ENCODE measurements at places on chromosomes 13 and 19. TPM values are rescaled to one million over a fixed set of nuclear protein-coding genes. Genes with fewer than 3 reads are reported as not detected.
A peak's percentile ranks its signal among the peaks of the same experiment; 100 is the strongest.

DNA sequence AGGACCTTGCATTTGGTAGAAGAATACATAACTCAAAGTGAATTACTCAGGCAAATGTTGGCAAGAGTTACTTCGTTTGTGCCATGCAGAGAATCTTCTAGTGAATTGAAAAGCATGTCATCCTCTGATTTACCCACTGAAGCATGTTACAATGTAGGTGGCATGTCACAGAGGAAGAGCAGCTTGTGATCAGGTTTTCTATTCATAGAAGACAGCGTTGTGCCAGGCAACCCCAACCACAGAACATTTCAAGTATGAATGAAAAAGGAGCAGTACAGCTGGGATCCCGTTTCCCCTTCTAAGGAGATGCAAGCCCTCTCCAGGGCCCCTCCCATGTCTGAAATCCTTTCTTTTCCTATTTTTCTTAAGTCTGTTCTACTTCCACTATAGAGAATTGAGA, 6.0 kb upstream of the KATNAL1 start:
- no peak overlapping the region for H3K27ac ChIP-seq
- H3K36me3 ChIP-seq: no peaks in the 10 kb centered on the region
- H3K4me3 ChIP-seq: no peak overlapping the region
- no peak for DNase-seq
- no peaks in the 10 kb centered on the region for H3K4me1 ChIP-seq
- no peaks in the 10 kb centered on the region for H3K27me3 ChIP-seq

The KIR3DL1 gene
- 0.44 TPM for total RNA-seq

- H3K27me3 ChIP-seq: no peaks in the 10 kb centered on the region
- no peaks in the 10 kb centered on the region for H3K4me1 ChIP-seq
- H3K27ac ChIP-seq: no peak overlapping the region
- no peak overlapping the region for H3K4me3 ChIP-seq
- no peaks in the 10 kb centered on the region for H3K36me3 ChIP-seq
- DNase-seq: no peak
These were observed 409.9 kb downstream of the MZT1 start for GRCh38 chr13:72317346-72318109.

DNA sequence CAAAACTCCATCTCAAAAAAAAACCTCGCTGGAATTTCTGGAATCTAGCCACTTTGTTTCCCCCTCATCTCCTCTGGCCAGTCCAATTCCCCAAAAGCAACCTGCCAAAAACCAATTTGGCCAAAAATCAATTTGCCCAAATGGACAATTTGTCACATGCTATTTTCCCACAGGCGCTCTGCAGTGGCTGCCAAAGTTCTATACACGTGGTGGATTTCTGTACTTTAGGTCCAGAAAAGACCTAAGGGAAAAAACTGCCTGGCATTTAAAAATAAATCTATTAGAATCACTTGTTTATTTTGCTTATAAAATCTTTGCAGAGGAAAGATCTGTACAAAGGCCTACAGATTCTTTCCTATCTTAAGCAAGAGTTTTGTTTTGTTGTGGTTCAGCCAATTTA, 79.4 kb downstream of the MAP4K1 start:
- H3K4me1 ChIP-seq: peaks cover 36% of the 10 kb centered on the region
- no peak for DNase-seq
- peak overlapping the region; percentile 15 for H3K4me3 ChIP-seq
- peak overlapping the region; percentile 50 for H3K27ac ChIP-seq
- H3K27me3 ChIP-seq: peaks cover 2% of the 10 kb centered on the region
- no peaks in the 10 kb centered on the region for H3K36me3 ChIP-seq

GRCh38 chr13:100356426-100356825, 232.2 kb downstream of the GGACT start:
- no peak for DNase-seq
- H3K27ac ChIP-seq: no peak overlapping the region
- H3K27me3 ChIP-seq: no peaks in the 10 kb centered on the region
- no peaks in the 10 kb centered on the region for H3K4me1 ChIP-seq
- no peak overlapping the region for H3K4me3 ChIP-seq
- H3K36me3 ChIP-seq: no peaks in the 10 kb centered on the region

The CLASRP gene
- total RNA-seq: 141 TPM

DNA sequence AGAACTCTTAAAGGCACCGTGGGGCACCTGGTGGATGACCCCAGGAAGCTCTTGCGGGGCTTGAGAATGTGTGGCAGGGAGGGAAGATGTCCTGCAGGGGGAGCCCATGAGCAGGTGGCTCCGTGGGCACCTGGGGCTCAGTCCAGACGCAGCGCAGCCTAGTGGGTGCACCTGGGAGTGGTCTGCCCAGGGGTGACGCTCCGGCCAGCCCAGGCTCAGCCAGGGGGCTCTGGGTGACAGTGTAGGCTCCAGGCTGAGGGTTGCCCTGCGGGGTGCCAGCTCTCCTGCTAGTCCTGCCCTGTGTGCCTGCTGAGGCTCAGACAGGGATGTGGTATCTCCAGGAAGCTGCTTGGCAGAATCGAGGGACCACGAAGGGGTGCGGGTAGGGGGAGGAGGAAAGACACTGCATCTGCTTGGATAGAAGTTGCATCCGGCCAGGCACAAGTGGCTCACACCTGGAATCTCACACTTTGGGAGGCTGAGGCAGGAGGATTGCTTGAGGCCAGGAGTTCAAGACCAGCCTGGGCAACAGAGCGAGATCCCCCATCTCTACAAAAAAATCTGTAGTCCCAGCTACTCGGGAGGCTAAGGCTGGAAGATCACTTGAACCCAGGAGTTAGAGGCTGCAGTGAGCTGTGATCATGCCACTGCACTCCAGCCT, 15.0 kb upstream of the PGLS start:
- DNase-seq: peak; percentile 53
- H3K4me1 ChIP-seq: peaks cover 28% of the 10 kb centered on the region
- no peak overlapping the region for H3K4me3 ChIP-seq
- no peak overlapping the region for H3K27ac ChIP-seq

DNA sequence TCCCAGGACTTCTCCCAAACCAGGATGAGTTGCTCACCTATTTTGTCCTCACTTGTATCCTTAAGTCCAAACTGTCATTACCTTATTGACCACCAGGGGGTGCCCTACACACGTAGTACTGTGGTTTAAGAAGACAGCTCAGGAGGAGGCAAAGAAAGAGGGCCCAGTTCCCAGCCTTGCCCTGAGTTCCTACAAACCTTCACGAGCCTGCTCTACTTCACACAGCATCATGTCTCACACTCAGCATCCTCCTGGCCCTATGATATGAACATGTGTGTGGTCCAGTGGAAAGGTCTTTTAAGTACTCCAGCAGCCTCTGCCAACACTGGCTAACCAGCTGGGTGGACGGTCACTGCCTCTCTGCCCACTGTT, 8.1 kb upstream of the ZNF784 start:
- peak; percentile 66 for DNase-seq
- H3K4me1 ChIP-seq: peaks cover 44% of the 10 kb centered on the region
- H3K27ac ChIP-seq: no peak overlapping the region
- no peak overlapping the region for H3K4me3 ChIP-seq

DNA sequence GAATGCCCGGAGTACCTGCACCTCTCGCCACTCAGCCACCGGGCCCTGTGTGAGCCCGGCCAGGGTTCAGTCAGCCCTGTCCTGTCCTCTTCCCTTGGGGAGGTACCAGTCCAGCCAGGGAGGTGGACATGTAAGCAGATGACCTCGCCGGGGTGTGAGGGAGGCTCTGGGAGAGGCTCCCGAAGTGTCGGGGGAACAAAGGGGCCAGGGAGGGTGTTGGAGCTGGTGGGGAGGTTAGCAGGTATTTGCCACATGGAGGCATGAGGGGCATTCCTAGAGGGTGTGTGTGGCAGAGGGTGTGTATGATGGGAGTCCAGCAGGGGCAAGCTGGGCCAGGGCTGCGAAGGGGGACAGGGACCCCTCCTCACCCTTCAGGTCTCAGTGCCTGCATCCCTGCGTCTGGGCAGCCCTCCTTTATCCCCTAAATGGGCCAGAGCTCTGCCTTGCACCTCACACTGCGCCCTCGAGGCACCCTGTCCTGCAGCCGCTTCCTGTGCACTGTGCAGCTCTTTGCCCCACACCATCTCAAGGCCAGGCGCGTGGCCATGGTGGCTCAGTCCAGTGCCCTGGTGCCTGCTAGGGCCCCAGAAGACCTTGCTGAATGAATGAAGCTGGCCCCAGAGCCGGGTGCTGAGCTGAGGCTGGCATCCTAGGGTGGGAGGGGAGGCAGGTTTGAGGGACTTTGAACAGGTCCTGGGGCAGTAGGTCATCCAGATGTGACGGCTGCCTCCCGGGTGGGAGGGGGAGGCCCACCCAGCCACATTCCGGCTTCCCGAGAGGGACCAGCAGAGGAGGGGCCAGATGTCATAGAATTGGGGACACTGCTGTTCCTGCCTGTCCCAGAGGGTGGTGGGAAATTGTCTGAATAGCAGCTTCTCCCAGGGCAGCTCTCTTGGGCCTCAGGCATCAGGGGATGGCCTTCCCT, 3.1 kb downstream of the DDA1 start:
- H3K4me3 ChIP-seq: no peak overlapping the region
- H3K36me3 ChIP-seq: peaks cover 10% of the 10 kb centered on the region
- H3K4me1 ChIP-seq: peaks cover 6% of the 10 kb centered on the region
- no peak overlapping the region for H3K27ac ChIP-seq
- DNase-seq: no peak

The CD22 gene
- total RNA-seq: 7.1 TPM

- H3K27me3 ChIP-seq: peaks cover 36% of the 10 kb centered on the region
- no peaks in the 10 kb centered on the region for H3K4me1 ChIP-seq
- DNase-seq: no peak
- H3K4me3 ChIP-seq: no peak within 1 kb of the TSS
- no peaks in the 10 kb centered on the region for H3K36me3 ChIP-seq
These were observed at the start of gene ACP7 for GRCh38 chr19:39083983-39084731. ACP7 (plus strand) TSS chr19:39084368; CDS start chr19:39085270, 902 bp downstream.

- no peaks in the 10 kb centered on the region for H3K27me3 ChIP-seq
- no peaks in the 10 kb centered on the region for H3K36me3 ChIP-seq
- no peak overlapping the region for H3K27ac ChIP-seq
- H3K4me1 ChIP-seq: no peaks in the 10 kb centered on the region
- no peak for DNase-seq
- no peak overlapping the region for H3K4me3 ChIP-seq
These were observed 1220.9 kb downstream of the PCDH9 start for GRCh38 chr13:66009241-66009640.

The EID2B gene
- 4.5 TPM for total RNA-seq

- peak within 1 kb of the TSS; percentile 89 for H3K4me3 ChIP-seq
- H3K27ac ChIP-seq: peak within 1 kb of the TSS; percentile 93
- peaks cover 77% of the 10 kb centered on the region for H3K4me1 ChIP-seq
- DNase-seq: peak; percentile 98
These were observed at the start of gene FAM174C for GRCh38 chr19:1275260-1275975. FAM174C (plus strand) TSS chr19:1275530; CDS start chr19:1275550, 20 bp downstream.

The SOX1 gene
- not detected for total RNA-seq

DNA sequence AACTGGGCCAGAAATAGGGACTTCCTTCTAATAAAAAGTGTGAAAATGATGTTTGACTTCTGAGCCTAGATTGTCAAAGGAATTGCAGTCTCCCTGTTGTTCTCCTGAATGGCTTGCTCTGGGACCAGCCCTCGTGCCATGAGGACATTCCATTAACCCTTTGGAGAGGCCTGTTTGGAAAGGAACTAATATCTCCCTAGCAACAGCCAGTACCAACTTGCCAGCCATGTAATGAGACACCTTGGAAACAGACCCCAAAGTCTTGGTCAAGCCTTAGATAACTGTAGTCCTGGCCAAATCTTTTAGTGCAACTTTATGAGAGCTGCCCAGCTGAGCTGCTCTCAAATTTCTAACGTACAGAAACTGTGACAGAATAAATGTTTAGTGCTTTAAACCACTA, 8.2 kb upstream of the SIAH3 start:
- no peak for DNase-seq
- no peaks in the 10 kb centered on the region for H3K36me3 ChIP-seq
- H3K4me1 ChIP-seq: peaks cover 2% of the 10 kb centered on the region
- H3K27ac ChIP-seq: no peak overlapping the region

The NPHS1 gene
- not detected for total RNA-seq

GRCh38 chr19:4294389-4294788, 7.8 kb downstream of the TMIGD2 start:
- peaks cover 16% of the 10 kb centered on the region for H3K27me3 ChIP-seq
- H3K4me3 ChIP-seq: no peak overlapping the region
- peaks cover 4% of the 10 kb centered on the region for H3K4me1 ChIP-seq
- DNase-seq: no peak
- no peak overlapping the region for H3K27ac ChIP-seq
- no peaks in the 10 kb centered on the region for H3K36me3 ChIP-seq

- peaks cover 19% of the 10 kb centered on the region for H3K4me1 ChIP-seq
- peaks cover 21% of the 10 kb centered on the region for H3K36me3 ChIP-seq
- no peak for DNase-seq
- no peak overlapping the region for H3K4me3 ChIP-seq
- H3K27ac ChIP-seq: no peak overlapping the region
These were observed 43.4 kb downstream of the DHRS12 start for GRCh38 chr13:51760592-51760991.

DNA sequence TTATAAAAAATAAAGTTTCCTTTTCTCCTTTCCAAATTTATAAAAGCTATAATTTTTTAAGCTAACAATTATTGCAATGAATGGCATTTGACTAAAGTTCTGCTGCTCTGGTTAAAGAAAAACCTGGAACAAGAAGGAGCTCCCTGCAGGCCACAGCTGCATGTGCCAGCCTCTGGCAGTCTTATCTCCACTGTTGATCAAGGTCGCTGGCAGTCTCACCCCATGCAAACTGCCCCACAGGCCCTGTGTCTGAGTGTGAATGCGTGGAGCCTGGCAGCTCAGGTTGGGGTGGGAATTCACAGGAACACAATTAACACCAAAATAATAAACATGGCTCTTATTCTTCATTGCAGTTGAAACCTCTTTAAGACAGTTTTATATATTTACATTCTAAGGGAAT, 30.2 kb upstream of the FREM2 start:
- H3K4me3 ChIP-seq: no peak overlapping the region
- no peaks in the 10 kb centered on the region for H3K4me1 ChIP-seq
- no peaks in the 10 kb centered on the region for H3K36me3 ChIP-seq
- no peaks in the 10 kb centered on the region for H3K27me3 ChIP-seq
- no peak for DNase-seq
- no peak overlapping the region for H3K27ac ChIP-seq

The OSCAR gene
- total RNA-seq: 0.32 TPM

The KLK15 gene
- total RNA-seq: not detected

The CEACAM1 gene
- total RNA-seq: 8.7 TPM

The IGLON5 gene
- 0.10 TPM for total RNA-seq

The RYR1 gene
- total RNA-seq: 2.5 TPM

DNA sequence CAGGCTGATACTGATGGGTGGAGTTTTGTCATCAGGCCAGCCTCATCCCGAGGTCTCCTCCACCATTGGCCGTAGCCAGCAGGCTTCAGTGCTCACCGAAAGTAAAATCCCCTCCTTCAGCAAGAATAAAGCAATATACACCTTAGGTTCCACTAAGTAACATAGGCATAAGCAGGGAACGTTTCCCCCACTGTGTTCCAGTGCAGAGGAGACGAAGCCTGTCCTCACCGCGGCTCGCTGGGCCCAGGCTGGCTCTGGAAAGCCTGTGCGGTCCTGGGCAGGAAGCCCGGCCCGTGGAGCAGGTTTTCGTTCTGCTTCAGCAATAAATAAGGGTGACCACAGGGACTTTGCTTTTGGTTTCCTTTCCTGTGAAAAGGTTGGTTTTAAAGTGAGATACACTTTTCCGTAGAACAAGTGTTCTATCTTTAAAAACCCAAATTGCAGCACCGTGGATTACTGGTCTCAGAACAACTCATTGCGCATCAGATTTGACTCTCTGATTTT, 16.3 kb upstream of the TEX29 start:
- no peak for DNase-seq
- H3K4me1 ChIP-seq: no peaks in the 10 kb centered on the region
- no peak overlapping the region for H3K4me3 ChIP-seq
- H3K36me3 ChIP-seq: peaks cover 10% of the 10 kb centered on the region
- H3K27me3 ChIP-seq: no peaks in the 10 kb centered on the region
- H3K27ac ChIP-seq: no peak overlapping the region
